Activated CD8-positive, alpha-beta T cell treated with anti-CD3 and anti-CD28 coated beads, Interleukin-2, amount 10 ng/mL, durations not matched to agents 7 days and 5 days (primary cell): ENCODE measurements at places on chromosomes 3 and 15.

DNA sequence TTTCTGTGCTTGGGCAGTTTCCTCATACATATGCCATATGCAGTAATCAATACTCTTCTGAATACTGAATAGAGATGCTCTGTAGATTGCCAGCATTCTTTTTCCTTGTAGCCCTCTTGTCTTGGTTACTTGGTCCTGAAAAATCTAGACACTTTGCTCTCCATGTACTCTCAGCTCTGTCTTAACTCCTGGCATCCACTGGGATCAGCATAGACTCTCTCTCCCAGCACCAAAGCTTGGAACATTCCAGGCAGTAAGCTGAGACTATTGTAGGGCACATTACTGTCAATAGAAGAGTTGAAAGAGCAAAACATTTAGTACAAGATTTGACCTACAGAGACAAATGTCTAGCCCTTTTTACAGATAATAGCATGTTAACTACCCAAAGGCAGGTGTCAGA is 1100.3 kb downstream of the TBL1XR1 start:
- no peak for DNase-seq

GRCh38 chr3:130702985-130703384 is 43.6 kb downstream of the PIK3R4 start:
- DNase-seq: no peak

- no peak for DNase-seq
Measured at GRCh38 chr3:3110299-3110630, at the start of gene IL5RA. IL5RA (minus strand) TSS chr3:3110374; CDS start chr3:3104984, 5,390 bp downstream.

GRCh38 chr15:66417736-66418135 is 31.0 kb downstream of the MAP2K1 start:
- no peak for DNase-seq

DNA sequence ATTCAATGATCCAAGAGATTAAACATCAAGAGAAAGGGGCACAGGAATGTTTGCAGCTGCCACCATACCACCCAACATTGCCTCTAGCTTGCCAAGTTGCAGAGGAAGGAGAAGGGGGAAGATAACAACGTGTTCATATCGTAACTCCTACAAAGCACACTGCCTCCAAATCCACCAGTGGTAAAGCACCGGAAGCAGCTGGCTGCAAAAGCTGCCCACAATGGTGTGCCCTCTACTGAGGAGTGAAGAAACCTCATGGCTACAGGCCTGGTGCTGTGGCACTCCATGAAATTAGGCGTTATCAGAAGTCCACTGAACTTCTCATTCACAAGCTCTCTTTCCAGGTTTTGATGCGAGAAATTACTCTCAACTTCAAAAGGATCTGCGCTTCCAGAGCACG is 263.9 kb upstream of the STT3B start:
- peak; percentile 45 for DNase-seq

GRCh38 chr3:104819333-104819732 is 547.4 kb upstream of the ALCAM start:
- DNase-seq: no peak

DNA sequence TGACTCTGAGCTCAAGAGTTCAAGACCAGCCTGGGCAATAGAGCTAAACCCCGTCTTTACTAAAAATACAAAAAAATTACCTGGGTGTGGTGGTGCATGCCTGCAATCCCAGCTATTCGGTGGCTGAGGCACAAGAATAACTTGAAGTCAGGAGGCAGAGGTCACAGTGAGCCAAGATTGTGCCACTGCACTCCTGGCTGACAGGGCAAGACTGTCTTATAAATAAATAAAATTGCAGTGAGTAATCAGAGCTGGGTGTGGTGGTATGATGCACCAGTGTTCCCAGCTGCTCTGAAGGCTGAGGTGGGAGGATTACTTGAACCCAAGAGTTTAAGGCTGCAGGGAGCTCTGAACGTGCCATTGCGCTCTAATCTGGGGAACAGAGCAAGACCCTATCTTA is 55.9 kb upstream of the GCNT3 start:
- no peak for DNase-seq

GRCh38 chr3:54357301-54357700 is 234.9 kb downstream of the CACNA2D3 start:
- DNase-seq: no peak

DNA sequence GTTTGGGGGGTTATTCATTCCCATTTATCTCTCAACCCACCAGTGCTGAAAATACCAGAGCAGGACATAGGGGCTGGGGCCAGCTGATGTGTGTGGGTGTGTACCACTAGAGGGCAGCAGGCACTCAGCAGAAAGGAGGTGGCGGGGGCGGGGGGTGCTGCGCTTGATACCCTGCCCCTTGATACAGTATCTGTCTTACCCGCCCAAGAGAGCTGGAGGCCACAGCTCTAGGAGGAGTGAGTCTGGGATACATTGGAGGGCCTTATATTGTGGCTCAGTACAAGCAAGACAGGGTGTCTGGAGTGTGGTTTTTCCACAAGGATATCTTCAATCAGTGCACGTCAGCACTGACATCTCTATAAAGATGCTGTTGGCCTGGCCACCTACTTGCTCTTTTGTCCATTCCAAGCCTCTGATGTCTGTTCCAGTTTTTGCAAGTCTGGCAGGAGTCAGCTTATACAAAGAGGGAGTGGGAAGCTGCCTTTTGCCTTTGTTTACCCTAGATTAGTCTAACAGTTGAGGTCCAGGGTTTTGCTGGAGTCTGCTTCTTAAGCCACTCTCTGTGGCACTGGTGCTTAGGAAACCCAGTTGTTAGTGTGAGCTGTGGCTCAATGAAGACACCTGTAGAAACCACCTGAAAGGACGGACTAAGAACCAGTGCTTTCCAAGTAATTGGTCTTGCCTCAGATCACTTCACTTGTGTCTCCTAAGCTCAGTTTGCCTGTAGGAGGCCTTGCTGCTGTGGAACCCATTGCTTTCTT is 1.5 kb upstream of the RBM15B start:
- DNase-seq: peak; percentile 71

- no peak for DNase-seq
Measured at GRCh38 chr15:99474909-99475753, 90.7 kb upstream of the MEF2A start.

GRCh38 chr3:157487339-157487738 is 15.9 kb downstream of the VEPH1 start:
- DNase-seq: no peak

GRCh38 chr3:117708601-117709000 is 999.0 kb downstream of the TUSC7 start:
- DNase-seq: no peak

DNA sequence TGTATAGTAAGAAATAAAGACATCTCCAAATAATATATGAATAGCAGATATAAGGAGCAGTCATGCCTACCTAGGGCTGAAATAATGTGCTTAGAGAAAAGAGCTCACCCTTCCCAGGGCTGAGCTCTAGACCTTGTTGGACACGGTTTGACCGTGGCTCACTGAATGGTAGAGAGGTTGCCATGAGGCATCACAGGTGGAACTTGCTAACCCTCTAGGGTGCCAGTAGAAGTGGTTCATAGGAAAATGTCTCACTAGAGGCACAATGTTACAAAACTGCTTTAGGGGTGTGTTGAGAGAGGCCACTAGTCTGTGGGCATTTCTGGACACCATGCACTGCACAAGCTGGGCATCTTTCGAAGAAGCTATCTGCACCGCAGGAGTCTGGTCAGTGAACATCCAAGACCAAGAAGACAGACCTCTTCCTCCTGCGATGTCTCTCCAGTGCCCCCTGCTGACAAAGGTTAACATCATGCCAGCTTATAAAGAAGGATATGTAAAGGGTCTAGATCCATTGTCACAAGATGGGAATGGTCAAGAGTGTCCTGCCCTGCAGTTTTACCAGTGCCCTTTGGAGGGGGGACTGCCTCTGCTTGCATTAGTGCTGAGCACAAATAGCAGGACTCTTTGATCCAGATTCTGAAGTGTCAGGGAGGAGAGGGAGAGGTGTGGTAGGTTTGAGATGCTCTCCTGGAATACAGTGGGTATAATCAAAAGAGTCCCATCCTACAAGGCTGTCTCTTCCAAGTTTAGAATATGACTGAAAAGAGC is 266.8 kb downstream of the ZNF385D start:
- peak; percentile 20 for DNase-seq

DNA sequence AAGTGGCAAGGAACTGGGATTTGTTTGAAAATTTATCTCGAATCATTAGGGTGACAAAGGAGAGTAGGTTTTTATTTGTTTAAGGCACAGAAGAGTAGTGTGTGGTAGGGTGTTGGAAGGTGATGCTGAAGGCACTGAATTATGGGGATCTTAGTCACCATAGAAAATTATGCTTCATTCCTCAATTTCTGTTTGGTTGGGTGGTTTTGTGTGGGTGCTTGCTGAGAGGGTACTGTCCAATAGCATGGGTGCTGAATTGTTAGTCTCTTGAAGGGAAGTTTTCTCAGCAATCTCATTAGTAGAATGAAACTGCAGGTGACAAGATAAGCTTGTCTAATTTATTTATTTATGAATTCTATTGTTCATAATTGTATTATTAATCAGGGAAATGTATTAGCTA is 610.9 kb downstream of the AGBL1 start:
- no peak for DNase-seq

GRCh38 chr3:126003447-126004190 is 34.6 kb downstream of the ROPN1B start:
- no peak for DNase-seq

DNA sequence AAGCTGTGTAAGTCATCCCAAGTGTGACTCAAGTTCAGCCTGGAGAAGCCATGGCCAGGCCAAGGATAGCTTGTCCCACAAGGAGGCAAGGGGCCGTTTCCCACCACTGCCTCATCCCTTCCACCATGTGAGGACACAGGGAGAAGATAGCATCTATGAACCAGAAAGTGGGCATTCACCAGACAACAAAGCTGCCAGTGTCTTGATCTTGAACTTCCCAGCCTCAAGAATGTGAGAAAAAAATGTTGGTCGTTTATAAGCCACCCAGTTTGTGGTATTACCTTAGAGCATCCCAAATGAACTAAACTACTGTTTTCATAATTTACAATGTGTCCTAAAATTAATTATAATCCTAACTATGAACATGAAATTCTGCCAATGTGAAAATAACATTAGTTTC is 930.8 kb upstream of the CFAP20DC start:
- DNase-seq: no peak

DNA sequence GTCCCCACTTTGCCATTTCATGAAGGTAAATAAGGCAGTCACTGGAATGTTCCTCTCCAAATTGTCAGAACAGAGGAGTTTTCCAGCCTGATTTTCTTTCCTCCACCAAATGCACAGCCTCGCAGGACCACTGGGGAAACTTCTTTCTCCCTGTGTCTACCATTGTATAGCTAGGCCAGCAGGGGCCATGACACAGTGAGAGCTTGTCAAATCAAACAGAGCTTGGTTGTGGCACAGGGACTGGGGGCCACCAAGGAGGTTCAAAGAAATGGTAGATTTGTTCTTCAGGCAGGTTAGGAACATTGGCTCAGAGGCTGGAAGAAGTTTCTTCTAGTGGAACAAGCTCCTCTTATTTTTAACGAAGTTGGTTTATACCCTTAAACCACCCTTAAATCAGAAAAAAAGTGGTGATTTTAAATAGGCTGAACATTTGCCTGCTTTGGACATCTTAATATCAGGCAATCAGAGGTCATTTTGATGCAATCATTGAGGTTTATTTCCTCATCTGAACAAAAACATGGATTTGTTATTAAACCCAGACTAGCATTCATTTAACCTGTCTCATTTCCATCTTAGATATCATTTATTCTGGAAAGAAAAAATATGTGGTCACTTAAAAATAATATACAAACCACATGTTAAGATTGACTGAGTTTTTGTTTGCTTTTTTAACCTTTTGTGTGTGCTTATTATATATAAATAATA is 105.6 kb downstream of the GTPBP8 start:
- no peak for DNase-seq

GRCh38 chr3:81740731-81741130 is 20.7 kb downstream of the GBE1 start:
- no peak for DNase-seq

- no peak for DNase-seq
Measured at GRCh38 chr15:98671060-98672008, 23.0 kb downstream of the IGF1R start.
